ENCODE measurements at places on chromosomes 7 and 10.

DNA sequence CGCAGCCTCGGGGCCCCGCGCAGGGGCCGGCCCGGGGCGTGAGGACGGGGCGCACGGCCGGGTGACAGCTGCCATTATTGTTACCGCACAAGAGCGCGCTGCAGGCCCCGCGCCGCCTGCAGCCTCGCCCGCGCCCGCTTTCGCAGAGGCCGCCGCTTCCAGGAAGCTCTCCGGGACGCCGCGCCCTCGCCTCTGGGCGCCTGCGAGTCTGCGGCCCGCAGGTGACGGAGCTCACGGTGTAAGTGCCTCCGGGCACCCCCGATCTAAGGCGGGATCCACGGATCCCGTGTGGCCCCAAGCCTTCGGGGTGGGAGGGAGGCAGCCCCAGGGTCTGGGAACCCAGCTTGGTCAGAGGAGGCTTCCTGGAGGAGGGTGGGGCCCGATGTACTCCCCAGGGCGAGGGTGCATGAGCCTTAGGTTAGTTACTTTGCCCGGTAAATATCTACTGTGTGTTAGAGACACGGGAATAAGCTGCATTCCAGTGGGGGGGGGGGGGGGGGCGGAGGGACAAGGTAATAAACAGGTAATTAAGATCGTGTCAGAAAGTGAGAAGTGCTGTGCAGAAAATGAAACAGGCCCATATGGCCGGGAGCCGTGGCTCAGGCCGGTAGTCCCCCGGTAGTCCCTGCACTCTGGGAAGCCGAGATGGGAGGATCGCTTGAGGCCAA, 638 bp downstream of the IQCE start:
- no peak for DNase-seq

- peak; percentile 12 for DNase-seq
These were observed 415.1 kb downstream of the CCSER2 start for GRCh38 chr10:84743483-84743882.

GRCh38 chr7:116194115-116194514, 16.2 kb upstream of the TES start:
- no peak for DNase-seq

GRCh38 chr7:49038821-49039358, 114.5 kb downstream of the CDC14C start:
- no peak for DNase-seq

DNA sequence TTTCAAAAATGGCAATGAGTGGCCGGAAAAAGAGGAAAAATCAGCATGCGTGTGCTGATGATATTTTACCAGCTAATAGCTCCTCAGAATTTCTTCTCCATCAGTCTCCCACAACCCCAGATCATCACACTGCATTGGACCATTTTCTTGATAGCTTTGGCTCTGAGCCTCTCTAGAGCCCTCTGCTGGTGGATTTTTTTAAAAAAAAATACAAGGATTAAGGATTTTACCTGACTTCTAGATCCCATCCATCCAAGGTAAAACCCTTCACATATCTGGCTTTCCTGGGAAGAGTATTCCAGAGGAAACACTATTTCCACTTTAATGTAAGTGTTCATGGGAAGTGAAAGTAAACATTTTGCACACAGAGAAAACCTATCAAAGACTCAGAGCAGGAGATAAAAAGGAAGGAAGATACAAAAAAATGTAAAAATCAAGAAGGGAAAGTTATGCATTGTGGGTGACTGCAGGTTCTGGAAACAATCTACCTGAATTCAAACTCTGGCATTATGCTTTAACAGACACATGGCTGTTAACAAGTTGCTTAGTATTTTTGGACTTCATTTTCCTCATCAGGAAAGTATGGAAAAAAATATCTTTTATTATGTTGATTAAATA, 380.9 kb downstream of the LRRTM3 start:
- peak; percentile 45 for DNase-seq

Data from KBM-7 (cell line).